Right cardiac atrium (tissue), 5 donors: ENCODE measurements at places on chromosomes 7 and 10. TPM values are rescaled to one million over a fixed set of nuclear protein-coding genes. Genes with fewer than 3 reads are reported as not detected.

The STEAP4 gene
- 26.0 TPM for total RNA-seq

The MMD2 gene
- total RNA-seq, result not detected

The SOSTDC1 gene
- total RNA-seq, result 8.3 TPM

The PMPCB gene
- total RNA-seq, result 58.9 TPM

The UBN2 gene
- 15.4 TPM for total RNA-seq

The NME8 gene
- not detected for total RNA-seq

The GIMAP7 gene
- total RNA-seq, result 14.3 TPM

The IFIT1B gene
- not detected for total RNA-seq

The SH2B2 gene
- total RNA-seq, result 2.8 TPM

The ALOX5 gene
- total RNA-seq, result 10.0 TPM

The CYP3A7 gene
- total RNA-seq, result not detected

The LRMDA gene
- total RNA-seq, result 42.7 TPM

The PLXNA4 gene
- 18.4 TPM for total RNA-seq

The CYP2E1 gene
- total RNA-seq, result 0.80 TPM

The CABCOCO1 gene
- total RNA-seq, result not detected

The HOXA2 gene
- total RNA-seq, result 0.37 TPM

The NPSR1 gene
- total RNA-seq, result not detected

The SSC4D gene
- 1.0 TPM for total RNA-seq

The ACTR3C gene
- 5.4 TPM for total RNA-seq

The ELMO1 gene
- total RNA-seq, result 17.9 TPM

The ADAMTS14 gene
- total RNA-seq, result 0.26 TPM

The DENND2A gene
- 10.7 TPM for total RNA-seq

The ZNF727 gene
- 3.1 TPM for total RNA-seq

The SLC16A12 gene
- 7.2 TPM for total RNA-seq

The INPP5A gene
- 101 TPM for total RNA-seq

The SH3PXD2A gene
- total RNA-seq, result 31.0 TPM

The UTF1 gene
- not detected for total RNA-seq

The VGF gene
- total RNA-seq, result not detected

The CDNF gene
- total RNA-seq, result 6.7 TPM

The CCT6A gene
- total RNA-seq, result 58.5 TPM

The FFAR4 gene
- 0.49 TPM for total RNA-seq

The SLC16A9 gene
- total RNA-seq, result 0.61 TPM

The EBF3 gene
- 9.7 TPM for total RNA-seq

The FAM25C gene
- total RNA-seq, result not detected

The USP6NL gene
- total RNA-seq, result 8.8 TPM

The PLPP4 gene
- total RNA-seq, result not detected

The METTL27 gene
- 0.64 TPM for total RNA-seq

The CALHM3 gene
- total RNA-seq, result not detected

The CAV1 gene
- 502 TPM for total RNA-seq

The FAM131B gene
- 0.36 TPM for total RNA-seq

The FAM25A gene
- total RNA-seq, result not detected

The CDHR1 gene
- total RNA-seq, result 2.4 TPM

The BTBD16 gene
- total RNA-seq, result not detected

The ELFN1 gene
- 11.8 TPM for total RNA-seq

The TMEM236 gene
- 0.75 TPM for total RNA-seq

The PDE1C gene
- 90.1 TPM for total RNA-seq

The NANOS1 gene
- total RNA-seq, result 2.8 TPM

The TFPI2 gene
- 1.6 TPM for total RNA-seq
